ENCODE measurements at places on chromosomes 7 and 10. TPM values are rescaled to one million over a fixed set of nuclear protein-coding genes. Genes with fewer than 3 reads are reported as not detected.

The MRLN gene
- total RNA-seq: not detected

The SFTPD gene
- total RNA-seq: not detected

The MTPN gene
- total RNA-seq: 39.4 TPM

The ENO4 gene
- total RNA-seq: not detected

- no peak overlapping the region for H3K4me3 ChIP-seq
- no peaks in the 10 kb centered on the region for H3K4me1 ChIP-seq
- DNase-seq: no peak
- no peaks in the 10 kb centered on the region for H3K36me3 ChIP-seq
- H3K27me3 ChIP-seq: no peaks in the 10 kb centered on the region
Observed at GRCh38 chr7:112036071-112036470, 170.1 kb downstream of the DOCK4 start.

DNA sequence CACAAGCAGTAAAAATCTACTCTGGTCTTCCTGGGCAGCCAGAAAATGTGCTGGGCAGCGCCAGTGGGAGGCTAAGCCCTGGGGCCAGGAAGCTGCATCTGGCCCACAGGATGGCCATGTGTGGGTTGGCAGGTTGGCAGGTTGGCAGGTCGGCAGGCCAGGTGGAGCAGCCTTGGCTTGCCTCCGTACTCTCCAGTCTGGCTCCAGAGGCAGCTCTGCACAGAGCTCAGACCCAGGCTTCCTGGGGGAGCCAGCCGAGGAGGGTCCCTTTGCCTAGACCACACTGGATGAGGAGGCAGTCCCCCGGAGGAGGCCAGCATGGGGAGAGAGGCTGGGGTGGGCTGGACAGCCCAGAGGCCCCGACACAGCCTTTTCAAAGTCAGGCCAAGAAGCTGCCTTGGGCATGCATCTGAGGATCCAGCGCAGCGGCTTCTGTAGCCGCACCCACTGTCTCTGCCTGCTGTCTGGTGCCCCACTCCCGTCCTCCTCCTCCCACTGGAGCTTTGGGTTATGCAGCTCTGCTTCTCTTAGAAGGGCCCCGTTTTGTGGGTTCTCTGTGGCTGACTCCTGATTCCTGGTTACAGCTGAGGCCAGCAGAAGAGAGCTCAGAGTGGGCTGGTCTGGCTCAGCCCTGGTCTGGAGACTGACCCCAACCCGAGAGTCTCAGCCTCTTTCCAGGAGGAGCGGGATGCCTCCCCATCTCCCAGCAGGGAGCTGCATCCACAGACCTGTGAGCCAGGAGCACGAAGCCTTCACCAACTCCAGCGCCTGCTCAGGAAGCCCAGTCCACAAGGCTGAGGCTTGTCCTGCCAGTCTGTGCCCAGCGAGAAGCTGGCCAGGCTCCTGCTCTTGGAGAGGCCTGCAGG is 44.6 kb downstream of the CFAP46 start:
- no peaks in the 10 kb centered on the region for H3K4me1 ChIP-seq
- DNase-seq: no peak
- H3K27ac ChIP-seq: no peak overlapping the region
- H3K27me3 ChIP-seq: no peaks in the 10 kb centered on the region

- no peak for DNase-seq
- H3K36me3 ChIP-seq: no peaks in the 10 kb centered on the region
- H3K4me3 ChIP-seq: no peak overlapping the region
- H3K27ac ChIP-seq: no peak overlapping the region
- peaks cover 21% of the 10 kb centered on the region for H3K4me1 ChIP-seq
Observed at GRCh38 chr10:110461088-110461487, 36.6 kb upstream of the DUSP5 start.
